NAMALWA (cell line): ENCODE measurements at places on chromosomes 11 and 22.

DNA sequence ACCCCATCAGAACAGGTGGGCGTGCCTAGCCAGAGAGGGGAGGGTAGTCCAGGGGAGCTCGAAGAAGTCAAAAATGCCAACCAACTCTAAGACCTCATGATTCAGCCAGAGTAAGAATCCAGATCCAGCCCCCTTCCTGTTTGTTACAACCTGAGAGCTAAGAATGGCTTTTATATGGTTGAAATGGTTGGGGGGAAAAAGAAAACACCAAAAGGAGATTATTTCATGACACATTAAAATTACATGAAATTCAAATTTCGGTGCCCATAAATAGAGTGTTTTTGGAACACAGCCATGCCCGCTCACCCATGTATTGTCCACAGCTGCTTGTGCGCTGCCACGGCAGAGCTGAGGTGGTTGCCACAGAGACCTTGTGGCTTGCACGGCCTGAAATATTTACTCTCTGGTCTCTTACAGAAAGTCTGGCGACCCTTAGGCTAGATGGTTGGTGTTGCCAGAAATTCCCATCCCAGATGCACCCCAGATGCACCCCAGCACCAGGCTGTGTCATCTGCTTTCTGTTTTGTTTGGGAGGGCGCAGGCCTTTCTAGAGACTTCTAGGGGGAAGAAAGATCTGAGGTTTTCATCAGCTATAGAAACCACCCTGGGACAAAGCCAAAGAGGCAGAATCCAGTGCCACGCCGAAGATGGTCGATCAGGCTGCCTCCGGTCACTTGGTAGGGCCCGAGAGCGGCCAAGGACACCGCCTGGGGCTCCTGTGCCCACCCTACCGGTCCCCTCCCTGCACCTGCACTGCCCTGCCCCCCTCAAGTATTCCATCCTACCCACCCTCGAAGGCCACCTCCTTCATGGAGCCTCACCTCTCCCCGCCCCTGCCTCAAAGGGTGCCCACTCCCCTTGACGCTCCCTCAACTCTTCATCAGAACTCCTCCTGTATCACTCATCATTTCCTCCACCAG, 80.2 kb downstream of the DSCAML1 start:
- DNase-seq, result peak; percentile 65

GRCh38 chr11:13896175-13896980, 66.1 kb upstream of the SPON1 start:
- no peak for DNase-seq

- DNase-seq, result no peak
Observed at GRCh38 chr11:9047964-9048523, 43.4 kb downstream of the SCUBE2 start.

- DNase-seq, result no peak
Observed at GRCh38 chr11:34135439-34135838, 30.0 kb downstream of the NAT10 start.

GRCh38 chr11:111258046-111258445, 12.5 kb downstream of the POU2AF2 start:
- no peak for DNase-seq

DNA sequence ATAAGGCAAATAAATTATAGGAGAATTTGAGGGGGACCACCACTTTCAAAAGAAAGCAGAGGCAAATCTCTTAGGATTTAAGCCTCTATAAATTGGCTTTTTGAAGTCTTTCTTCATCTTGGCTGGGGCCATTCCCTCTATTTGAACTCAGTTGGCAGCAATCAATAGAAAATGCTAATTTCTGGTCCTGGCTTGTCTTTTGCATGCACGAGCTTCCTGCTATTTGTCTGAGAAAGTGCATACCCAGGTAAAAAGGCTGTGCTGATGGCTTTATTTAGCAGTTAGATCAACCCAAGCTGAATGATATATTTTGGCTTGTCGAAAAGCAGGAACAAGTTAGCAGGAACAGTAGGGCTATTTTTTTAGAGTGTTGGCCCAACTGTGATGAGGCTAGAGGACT, 64.1 kb upstream of the GRAMD1B start:
- DNase-seq, result no peak

- DNase-seq, result no peak
Observed at GRCh38 chr11:92460213-92460612, 235.6 kb downstream of the FAT3 start.

GRCh38 chr22:39738746-39739145, 154.8 kb downstream of the ENTHD1 start:
- no peak for DNase-seq

DNA sequence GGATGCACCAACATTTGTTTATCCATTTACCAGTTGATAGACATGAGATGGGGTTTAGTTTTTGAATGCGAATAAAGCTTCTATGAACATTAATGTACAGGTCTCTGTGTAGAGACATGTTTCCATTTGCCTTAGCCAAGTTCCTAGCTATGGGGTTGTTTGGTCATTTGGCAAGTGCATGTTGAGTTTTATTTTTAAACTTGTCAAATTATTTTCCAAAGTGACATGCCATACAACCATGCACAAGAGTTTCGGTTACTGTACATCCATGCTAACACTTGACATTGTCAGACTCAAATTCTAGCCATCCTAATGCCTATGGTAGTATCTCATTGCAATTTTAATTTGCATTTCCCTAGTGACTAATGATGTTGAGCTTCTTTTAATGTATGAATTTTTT, 70.5 kb upstream of the PARVA start:
- DNase-seq, result no peak

DNA sequence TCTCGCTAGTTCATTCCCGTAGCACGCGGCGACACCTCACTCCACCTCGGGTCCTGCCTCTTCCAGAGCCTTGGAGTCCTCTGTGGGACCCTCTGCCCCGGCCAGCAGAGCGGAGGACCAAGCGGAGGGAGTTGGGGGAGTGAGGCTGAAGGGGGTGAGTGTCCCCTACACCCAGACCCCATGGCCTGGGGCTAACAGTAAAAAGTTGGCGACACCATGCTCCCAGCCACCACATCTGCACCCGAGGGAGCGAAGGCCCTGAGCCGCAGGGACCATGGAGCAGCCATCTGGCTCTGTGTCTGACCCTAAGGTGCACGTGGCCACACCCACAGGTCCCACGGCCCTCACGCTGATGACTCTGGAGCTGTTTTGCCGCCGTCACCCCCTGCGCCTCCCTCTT, 293.8 kb downstream of the BRD1 start:
- no peak for DNase-seq

DNA sequence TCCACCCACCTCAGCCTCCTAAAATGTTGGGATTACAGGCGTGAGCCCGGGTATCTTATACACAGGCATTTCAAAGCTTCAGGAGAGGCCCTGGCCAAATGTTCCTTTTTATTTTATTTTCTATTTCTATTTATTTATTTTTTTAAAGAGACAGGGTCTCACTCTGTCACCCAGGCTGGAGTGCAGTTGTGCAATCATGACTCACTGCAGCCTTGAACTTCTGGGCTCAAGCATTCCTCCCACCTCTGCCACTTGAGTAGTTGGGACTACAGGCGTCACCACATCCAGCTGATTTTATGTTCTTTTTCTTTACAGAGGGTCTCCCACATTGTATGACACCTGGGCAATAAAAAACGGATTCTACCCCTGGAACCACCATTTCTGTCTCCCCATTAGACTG, 71.2 kb downstream of the FBXO7 start:
- DNase-seq, result no peak

DNA sequence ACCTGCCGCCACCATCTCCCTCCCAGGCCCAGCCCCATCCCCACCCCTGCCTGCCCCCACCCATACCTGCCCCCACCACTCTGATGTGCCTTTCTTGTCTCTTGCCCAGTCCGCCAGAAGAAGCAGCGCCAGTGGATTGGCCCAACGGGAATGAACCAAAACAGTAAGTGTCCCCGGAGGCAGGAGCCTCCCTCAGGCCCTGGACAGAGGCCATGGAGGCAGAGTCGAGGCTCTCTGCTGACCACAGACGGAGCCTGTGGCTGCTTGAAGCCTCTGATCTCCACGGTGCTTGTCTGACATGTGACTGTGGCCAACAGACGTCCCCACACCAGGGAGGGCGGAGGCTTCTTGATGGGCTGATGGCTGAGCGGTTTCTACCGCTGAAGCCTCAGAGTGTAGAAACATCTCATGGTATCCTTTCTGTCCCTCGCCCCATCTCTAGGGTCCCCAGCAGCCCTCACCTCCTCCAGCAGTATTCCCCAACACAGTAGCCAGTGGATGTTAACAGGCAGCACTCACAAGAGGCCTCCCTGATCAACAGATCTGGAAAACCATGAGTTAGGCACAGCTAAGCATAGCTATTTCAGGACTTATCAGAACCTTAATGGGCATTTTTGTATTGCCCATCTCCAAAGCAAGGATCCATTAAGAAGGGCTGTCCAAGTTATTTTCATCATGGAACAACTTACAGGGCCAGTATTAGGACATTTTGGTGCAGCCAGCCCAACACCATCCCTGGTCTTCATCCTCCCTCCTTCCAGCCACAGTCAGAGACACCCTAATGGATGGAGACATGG, 21.7 kb downstream of the CD5 start:
- DNase-seq, result no peak

GRCh38 chr11:100639140-100639539, 47.9 kb upstream of the ARHGAP42 start:
- DNase-seq, result no peak

DNA sequence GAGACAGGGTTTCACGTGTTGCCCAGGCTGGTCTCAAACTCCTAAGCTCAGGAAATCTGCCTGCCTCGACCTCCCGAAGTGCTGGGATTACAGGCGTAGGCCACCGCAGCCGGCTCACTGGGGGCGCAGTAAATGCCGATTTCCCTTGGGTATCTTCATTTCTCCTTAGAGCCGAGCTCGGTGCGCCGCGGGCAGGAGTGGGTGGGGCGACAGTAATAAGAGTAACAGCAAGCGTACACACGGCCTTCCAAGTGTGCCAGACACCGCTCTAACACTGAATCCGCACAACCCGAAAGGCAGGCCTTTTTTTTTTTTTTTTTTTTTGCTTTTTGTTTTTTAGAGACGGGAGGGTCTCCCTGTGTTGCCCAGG, 500 bp upstream of the ADSL start:
- DNase-seq, result peak; percentile 68

- DNase-seq, result no peak
Observed at GRCh38 chr11:4610258-4610935, 2.4 kb upstream of the TRIM68 start.

GRCh38 chr22:41021061-41021612, 70.0 kb downstream of the RBX1 start:
- DNase-seq, result no peak

DNA sequence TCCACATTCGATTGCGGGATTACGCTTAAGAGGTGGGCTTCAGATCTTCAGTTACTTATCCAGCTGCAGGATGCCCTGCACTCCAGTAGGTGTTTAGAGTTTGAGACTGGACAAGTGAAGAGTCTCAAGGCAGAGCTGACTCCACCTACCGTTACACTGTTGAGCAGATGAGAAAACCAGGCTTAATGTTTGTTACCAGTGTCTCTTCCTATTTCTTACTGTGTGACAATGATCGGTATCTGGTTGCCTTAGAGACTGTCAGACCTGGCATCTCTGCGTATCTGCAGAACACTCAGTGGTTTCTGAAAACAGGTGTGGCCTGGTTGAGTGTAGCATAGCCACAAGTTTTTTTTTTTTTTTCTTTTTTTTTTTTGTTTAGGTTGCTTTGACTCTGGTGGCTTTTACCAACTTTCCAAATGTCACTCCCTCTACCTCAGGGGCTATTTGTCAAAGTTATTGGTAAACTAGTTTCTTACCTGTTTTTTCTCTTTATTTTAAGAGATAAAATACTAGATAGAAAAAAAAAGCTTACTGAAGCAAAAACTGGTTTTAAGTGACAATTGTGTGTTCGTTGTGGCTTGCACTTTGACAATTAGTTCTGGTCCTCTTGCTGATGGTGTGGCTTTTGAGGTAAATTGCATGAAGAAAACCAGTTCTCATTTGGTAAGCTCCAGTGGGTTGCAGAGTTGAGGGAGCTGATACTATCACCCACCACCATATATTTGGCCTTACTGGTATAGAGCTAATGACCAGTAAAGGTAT, 284.8 kb downstream of the ETS1 start:
- DNase-seq, result peak; percentile 62

DNA sequence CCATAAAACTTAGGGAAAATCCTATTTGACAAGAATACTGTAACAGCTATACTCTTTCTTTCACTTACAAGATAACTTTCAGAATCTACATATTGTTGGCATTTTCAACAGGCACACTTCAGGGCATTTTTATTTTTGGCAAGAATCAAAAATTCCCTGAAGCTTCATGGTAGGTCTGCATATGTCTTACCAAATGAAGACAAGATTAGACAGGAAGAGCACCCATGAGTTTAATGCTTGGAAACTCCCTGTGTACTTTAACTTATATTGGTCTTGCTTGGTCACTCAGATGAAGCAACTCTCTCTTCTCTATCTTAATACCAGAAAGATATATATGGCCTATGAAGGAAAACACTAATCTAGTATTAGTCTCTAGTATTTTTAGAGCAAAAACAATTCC, 137.7 kb downstream of the ATG16L2 start:
- DNase-seq, result peak; percentile 43

DNA sequence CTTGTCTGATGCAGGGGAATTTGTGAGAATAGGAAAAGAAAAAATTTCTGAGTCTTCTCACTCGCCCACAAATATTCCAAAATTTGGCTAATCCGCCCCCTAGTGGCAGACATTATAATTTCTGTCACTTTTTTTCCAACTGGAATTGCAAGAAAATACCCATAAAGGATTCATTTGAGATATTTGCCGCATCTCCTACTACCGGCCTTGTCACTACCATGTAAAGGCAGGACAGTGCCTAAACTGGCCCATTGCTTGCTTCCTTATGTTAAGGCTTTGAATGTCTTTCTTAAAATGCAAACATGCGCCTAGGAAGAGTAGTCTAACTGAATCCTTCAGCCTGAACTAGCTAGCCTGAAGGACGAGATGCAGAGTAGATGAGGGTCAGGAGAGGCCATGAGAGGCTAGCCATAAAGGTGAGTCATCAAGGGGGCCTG, 9.3 kb upstream of the CEP295 start:
- peak; percentile 63 for DNase-seq

- no peak for DNase-seq
Observed at GRCh38 chr11:120214581-120214980, 3.7 kb downstream of the OAF start.

DNA sequence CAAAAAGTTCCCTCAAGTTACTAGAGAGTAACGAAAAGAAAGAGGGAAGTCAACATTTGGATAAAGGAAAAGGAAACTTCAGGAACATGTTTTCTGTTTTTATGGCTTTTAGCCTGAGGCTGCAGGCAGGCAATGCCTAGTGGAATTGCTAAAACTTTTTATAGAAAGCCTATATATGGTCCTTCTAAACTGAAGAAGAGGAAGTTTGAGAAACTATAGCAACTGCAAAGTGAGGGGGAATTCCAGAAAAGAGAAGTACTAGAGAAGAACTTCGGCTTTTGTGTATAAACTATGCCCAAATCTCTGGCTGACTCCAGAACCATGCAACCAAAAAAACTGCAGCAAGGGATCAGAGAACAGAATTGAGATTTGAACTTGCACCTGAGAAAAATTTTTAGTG, 74.3 kb upstream of the ARHGAP42 start:
- DNase-seq, result peak; percentile 61

GRCh38 chr11:120744016-120744994, 232.8 kb downstream of the GRIK4 start:
- DNase-seq, result no peak
